ENCODE measurements at places on chromosomes 1 and 21.

DNA sequence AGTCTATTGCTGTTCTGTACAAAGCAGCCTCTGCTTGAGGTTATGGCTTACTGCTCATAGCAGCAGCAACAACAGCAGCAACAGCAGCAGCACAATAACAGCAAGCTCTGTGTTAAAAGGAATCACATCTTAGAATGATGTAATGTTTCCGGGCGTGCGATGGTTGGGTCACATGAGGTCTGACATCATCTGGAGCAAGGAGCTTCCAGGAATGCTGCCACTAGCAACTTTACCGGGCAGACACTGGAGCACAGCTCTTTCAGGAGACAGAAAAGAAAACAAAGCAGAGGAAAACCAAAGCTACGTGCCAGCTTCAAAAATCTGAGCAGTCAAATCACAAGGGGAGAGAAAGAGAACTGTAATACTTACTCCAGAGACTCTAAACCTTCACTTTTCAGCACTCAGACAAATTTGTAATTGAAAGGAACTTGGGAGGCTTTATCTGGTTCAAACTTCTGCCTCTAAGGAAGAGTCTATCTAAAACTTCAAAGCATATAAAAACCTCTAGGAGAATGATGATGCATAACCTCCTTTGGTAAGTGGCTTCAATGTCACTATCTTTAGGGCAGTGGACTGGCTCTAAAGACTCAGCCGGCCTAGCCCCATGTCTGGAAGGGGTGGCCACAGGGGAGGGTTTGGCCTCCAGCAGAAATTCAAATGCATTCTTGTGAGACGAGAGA lies 28.3 kb upstream of the RAB3GAP2 start:
- no peaks in the 10 kb centered on the region for H3K36me3 ChIP-seq
- H3K27ac ChIP-seq: no peak overlapping the region
- no peak overlapping the region for H3K4me3 ChIP-seq
- no peaks in the 10 kb centered on the region for H3K4me1 ChIP-seq
- H3K27me3 ChIP-seq: peaks cover 6% of the 10 kb centered on the region

DNA sequence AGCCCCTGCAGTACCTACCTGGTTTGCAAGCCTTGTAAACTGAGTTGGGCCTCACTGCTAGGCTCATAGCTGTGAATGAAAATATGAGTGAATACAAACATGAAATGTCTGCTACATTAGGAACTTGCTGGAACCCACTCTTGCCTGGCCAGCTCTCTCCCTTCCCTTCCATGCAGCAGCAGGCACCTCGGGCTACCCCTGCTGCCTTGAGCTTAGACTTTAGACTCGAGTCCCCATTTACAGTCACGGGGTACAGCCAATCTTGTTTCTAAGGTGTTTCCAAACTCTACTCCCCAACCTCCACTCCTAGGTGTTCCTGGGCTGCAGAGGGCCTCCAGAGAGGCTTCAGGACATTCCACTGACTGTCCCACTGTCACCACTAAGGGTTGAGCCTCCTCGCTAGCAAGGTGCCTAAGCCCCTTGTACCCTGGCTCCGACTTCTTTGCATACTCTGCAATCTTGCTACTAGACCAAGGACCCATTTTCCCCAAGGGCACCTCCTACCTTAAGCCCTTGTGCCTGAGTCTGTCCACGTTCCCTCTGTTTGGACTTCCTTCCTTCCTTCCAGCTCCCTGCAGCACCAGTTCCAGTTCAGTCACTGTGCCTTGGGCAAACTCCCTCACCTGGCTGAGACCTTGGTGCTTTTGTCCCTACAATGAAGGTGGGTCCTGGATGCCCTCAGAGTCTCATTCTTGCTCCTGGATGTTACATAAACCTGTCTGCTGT lies 36.9 kb downstream of the CDK18 start:
- peaks cover 7% of the 10 kb centered on the region for H3K27me3 ChIP-seq
- peaks cover 2% of the 10 kb centered on the region for H3K4me1 ChIP-seq
- H3K36me3 ChIP-seq: no peaks in the 10 kb centered on the region

DNA sequence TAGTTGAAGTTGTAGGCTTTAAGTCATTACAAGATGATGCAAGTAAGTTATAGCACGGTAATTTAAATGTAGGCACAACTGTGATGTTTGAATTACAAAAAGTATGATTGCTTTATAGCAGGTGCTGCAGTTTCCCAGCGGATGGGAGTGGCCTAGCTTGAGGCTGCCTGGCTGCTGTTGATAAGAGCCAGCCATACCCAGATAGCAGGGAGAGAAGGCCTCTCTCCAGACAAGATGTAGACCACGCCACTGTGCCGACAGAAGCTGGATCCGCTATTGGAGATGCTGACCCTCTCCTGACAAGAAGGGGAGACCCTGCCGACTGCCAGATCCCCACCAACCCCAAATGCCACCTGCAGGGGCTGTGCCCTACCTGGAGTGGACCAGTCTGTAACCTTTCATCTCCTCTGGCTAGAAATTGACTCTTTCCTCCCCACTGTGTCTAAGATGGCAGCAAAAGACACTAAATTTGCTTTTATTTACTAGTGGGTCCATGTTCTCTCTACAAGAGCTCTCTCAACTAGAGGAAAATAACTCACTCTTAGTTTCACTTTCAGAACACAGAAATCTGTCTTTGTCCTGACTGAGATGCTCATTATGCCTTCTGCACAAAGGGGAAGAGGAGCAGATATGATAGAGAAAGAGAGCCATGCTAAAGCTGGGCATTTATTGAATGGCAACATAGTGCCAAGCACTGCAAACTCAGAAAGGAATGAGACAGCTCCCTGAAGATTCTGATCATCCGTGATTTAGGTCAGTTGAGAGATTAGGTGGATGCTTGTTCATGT lies 127.9 kb downstream of the URB2 start:
- DNase-seq: no peak
- peaks cover 2% of the 10 kb centered on the region for H3K27me3 ChIP-seq
- H3K4me3 ChIP-seq: no peak overlapping the region
- H3K27ac ChIP-seq: no peak overlapping the region
- no peaks in the 10 kb centered on the region for H3K36me3 ChIP-seq

DNA sequence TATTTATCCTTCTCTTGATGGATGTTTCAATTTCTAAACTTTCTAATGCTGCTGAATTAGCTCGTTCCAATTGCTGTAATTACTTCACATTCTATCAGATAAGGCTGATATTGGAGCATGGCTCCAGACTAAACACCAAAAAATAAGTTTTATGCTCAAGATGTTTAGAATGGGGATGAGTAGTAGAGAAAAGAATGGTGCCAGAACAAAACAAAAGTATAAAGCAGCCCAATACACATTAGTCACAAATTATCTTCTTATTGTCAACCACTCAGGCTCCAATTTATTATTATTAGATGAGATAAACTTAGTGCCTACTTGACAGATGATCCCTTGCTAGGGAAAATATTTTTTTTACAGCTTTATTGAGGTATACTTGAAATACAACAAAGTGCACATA lies 21.8 kb downstream of the ATPAF1 start:
- H3K4me3 ChIP-seq: no peak overlapping the region
- H3K36me3 ChIP-seq: peaks cover 28% of the 10 kb centered on the region
- no peaks in the 10 kb centered on the region for H3K27me3 ChIP-seq
- no peak for DNase-seq
- H3K4me1 ChIP-seq: no peaks in the 10 kb centered on the region
- no peak overlapping the region for H3K27ac ChIP-seq

- DNase-seq: no peak
- H3K27ac ChIP-seq: no peak overlapping the region
- no peak overlapping the region for H3K4me3 ChIP-seq
- no peaks in the 10 kb centered on the region for H3K27me3 ChIP-seq
- no peaks in the 10 kb centered on the region for H3K36me3 ChIP-seq
- H3K4me1 ChIP-seq: no peaks in the 10 kb centered on the region
Measured at GRCh38 chr1:232393444-232394146, 236.3 kb downstream of the SIPA1L2 start.

DNA sequence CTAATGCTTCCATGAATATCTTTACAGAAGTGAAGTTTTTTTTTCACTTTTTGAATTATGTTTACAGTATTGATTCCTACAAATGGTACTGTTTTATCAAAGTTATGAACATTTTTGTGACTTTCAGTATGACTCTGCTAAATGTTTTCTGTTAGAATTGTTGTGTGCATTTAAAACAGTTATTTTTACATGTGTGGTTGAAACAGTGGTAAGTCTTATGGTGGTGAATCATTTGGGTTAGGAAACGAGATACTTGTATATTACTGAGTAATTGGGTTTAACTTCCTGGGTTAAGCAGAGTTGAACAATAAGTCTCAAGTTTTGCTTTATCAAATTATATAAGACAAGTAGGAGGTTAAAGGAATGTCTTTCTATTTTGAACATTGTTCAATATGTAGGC lies 66.8 kb downstream of the VPS13D start:
- peaks cover 51% of the 10 kb centered on the region for H3K36me3 ChIP-seq
- no peaks in the 10 kb centered on the region for H3K27me3 ChIP-seq
- no peaks in the 10 kb centered on the region for H3K4me1 ChIP-seq
- no peak overlapping the region for H3K4me3 ChIP-seq
- no peak for DNase-seq
- H3K27ac ChIP-seq: no peak overlapping the region

GRCh38 chr21:34946385-34946840 lies 102.7 kb downstream of the RUNX1 start:
- DNase-seq: no peak
- no peaks in the 10 kb centered on the region for H3K27me3 ChIP-seq
- peak overlapping the region; percentile 2 for H3K27ac ChIP-seq

DNA sequence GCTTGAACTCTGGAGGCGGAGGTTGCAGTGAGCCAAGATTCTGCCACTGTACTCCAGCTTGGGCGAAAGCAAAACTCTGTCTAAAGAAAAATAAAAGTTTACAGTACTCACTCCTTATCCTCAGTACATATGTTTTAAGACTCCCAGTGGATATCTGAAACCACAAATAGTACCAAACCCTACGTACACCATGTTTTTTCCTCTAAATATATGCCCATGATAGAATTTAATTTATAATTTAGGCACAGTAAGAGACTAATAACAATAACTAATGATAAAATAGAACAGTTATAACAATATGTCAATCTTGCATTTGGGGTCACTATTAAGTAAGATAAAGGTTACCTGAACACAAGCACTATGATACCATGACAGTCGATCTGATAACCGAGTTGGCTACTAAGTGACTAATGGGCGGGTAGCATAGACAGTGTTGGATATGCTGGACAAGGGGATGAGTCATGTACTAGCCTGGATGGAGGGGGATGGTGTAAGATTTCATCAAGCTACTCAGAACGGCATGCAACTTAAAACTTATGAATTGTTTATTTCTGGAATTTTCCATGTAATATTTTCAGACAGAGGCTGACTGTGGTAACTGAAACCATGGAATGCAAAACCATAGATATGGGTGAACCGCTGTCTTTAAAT lies 43.7 kb downstream of the ST7L start:
- H3K4me1 ChIP-seq: no peaks in the 10 kb centered on the region
- H3K4me3 ChIP-seq: no peak overlapping the region
- no peak for DNase-seq
- peaks cover 14% of the 10 kb centered on the region for H3K36me3 ChIP-seq
- H3K27me3 ChIP-seq: no peaks in the 10 kb centered on the region

DNA sequence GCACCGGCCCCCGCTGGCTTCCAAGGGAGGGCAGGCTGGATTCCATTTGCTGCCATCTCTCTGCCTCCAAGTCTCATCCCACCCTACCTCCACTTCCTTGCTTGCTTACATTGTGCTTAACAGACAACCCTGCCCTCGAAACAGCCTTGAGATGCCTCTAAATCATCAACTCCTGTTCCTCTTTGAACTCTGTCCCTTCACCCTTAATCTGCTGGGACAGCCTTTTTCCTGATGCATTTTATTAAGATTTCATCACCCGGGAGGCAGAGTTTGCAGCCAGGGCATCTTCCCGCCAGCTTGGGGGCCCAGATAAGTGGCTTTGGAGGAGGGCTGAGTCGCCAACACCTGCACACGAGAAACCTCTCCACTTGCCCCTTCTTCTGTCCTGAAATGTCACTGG lies 192.5 kb downstream of the KAZN start:
- no peak overlapping the region for H3K4me3 ChIP-seq
- H3K27me3 ChIP-seq: no peaks in the 10 kb centered on the region
- no peak for DNase-seq

GRCh38 chr1:35115459-35116383 lies 36.5 kb downstream of the ZMYM1 start:
- no peaks in the 10 kb centered on the region for H3K4me1 ChIP-seq
- H3K27me3 ChIP-seq: no peaks in the 10 kb centered on the region
- no peak overlapping the region for H3K27ac ChIP-seq
- DNase-seq: peak; percentile 1
- no peak overlapping the region for H3K4me3 ChIP-seq

GRCh38 chr21:45950740-45951515 lies 30.6 kb upstream of the COL6A1 start:
- no peak for DNase-seq
- H3K27me3 ChIP-seq: no peaks in the 10 kb centered on the region
- H3K36me3 ChIP-seq: no peaks in the 10 kb centered on the region
- no peak overlapping the region for H3K4me3 ChIP-seq

DNA sequence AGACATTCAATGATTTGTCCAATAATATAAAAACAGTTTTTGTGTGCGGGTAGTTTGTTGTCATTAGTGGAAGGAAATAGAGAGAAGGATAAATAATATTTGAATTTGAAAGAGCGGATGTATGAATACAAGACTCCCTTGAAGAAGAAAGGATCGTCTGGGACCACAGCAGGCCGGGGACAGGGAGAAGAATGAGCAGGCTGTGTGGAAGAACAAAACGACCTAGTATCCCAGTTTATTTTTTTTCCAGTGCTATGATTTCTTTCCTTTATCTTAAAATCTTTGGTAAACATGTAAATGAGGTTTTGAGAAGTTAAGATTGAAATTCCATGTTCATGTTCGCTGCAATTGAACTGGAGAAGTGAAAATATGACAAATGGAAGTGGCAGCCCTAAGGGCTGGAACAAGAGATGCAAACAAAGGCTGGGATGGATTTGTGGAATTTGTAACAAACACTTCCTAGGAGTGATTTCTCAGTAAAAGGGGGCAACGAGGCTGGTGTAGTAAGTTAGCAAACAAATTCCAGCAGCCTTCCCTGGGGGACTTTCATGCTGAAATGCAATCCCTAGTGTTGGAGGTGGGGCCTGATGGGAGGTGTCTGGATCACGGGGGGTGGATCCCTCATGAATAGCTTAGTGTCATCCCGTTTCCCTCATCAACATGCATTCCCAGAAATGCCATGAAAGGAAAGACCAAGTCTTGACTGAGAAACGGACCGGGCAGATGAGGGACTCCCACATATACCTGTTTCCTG lies 10.2 kb upstream of the IFI16 start:
- no peak for DNase-seq
- H3K4me3 ChIP-seq: no peak overlapping the region
- no peaks in the 10 kb centered on the region for H3K4me1 ChIP-seq
- H3K36me3 ChIP-seq: no peaks in the 10 kb centered on the region
- H3K27me3 ChIP-seq: no peaks in the 10 kb centered on the region

DNA sequence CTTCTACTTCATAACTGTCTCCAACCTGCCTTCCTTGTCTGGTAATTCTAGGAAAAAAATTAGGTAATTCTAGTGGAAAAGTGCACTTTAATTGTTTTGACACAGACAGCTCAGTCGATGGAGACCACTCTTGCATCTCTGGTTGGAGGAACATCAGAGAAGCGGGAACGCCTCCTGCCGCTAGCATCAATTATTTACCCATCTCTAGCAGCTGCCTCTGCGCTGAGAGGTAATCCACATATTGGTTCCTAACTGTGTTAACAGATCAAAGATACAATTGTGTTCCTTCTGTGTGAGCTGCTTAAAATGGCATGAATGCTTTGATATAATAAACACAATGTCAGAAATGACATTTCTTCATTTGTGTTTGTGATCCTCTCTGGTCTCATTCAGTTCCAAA lies 33.3 kb downstream of the C2CD2 start:
- no peak overlapping the region for H3K4me3 ChIP-seq
- DNase-seq: no peak

Measured in effector memory CD4-positive, alpha-beta T cell (primary cell).